ENCODE measurements at places on chromosomes 3 and 15.

GRCh38 chr15:45734260-45734711, 99.5 kb downstream of the SQOR start:
- DNase-seq = no peak

- no peak for DNase-seq
Measured at GRCh38 chr3:169661361-169662131, 2.0 kb downstream of the MECOM start.

DNA sequence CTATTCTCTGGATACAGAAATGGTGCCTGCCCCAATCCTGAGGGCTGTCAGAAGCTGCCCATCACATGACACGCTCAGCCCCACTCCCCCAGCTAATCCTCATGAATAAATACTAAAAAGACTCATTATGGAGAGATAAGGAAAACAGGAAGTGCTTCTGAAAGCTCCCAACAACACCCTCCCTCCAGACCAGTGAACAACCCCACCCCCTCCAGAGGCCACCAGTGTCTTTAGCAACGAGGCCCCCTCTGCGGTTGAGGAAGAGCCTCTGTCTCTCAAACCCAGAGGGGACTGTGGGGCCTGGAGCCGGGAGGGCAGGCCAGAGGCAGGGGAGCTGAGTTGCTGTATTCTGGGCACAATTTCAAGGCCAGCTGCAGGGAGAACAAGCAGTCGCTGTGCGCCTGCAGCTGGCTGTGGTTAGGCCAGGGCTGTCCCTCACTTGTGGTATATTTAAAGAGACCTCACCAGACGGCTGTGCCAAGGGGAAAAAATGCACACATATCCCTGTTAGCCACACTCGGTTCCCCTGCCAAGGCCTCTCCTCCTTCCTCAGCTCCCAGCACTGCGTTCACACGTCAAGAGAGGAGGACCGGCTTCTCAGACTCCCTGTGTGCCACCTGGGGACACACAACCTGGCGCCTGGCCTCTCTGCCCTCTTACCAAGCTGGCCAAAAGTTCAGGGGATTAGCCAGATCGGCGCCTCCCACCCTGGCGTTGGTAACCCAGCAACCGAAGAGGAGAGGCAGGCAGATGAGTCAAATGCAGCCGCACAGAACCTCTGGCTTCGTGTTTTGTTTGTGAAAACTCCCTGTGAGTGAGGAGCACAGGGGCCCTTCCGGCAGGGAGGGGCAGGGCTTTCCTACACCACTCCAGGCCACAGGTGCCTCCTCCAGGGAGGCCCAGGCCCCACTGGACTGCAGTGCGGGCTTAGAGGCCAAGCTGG, 101.2 kb upstream of the ETV5 start:
- no peak for DNase-seq

DNA sequence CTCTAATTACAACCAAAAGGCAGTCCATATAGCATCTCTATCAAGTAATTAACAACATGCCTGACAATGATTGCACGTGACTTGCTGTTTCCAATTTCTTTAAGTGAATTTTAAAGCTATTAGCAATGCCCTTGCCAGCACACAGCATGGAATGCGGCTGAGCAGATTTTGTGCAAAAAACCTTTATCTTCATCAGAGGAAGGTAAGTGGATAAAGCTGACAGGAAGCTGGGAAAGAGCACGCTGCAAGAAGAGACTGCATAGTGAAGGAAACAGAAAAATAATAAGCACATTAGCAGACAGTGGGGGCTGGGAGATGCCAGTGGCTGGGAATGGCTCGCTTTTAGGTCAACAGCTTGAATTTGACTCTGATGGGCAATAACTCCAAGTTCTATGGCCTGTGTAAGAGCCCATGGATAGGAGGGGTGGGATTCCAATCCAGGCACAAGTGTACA, 138.8 kb downstream of the PDZRN3 start:
- no peak for DNase-seq

DNA sequence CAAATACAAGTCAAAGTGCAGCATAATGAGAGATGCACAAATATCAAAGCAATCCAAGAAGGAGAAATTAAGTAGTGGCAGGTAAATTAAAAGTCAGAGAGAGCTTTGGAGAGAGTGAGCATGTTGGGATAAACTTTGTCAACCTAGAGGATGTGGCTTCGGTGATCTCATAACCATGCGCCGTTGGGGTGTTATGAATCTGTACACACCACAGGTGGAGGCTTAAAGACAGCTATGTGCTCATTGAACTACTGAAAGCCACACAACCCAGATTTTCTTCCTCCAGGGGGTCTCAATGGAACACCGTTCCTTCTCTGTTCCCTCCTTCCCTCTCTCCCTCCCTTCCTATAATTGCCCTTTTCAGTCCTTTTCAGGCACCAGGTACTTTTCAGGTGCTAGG, 52.0 kb downstream of the SUCNR1 start:
- DNase-seq = no peak

GRCh38 chr3:112007633-112008032, 8.9 kb downstream of the TAGLN3 start:
- no peak for DNase-seq

- DNase-seq = no peak
Measured at GRCh38 chr3:79517766-79518413, 249.9 kb downstream of the ROBO1 start.

DNA sequence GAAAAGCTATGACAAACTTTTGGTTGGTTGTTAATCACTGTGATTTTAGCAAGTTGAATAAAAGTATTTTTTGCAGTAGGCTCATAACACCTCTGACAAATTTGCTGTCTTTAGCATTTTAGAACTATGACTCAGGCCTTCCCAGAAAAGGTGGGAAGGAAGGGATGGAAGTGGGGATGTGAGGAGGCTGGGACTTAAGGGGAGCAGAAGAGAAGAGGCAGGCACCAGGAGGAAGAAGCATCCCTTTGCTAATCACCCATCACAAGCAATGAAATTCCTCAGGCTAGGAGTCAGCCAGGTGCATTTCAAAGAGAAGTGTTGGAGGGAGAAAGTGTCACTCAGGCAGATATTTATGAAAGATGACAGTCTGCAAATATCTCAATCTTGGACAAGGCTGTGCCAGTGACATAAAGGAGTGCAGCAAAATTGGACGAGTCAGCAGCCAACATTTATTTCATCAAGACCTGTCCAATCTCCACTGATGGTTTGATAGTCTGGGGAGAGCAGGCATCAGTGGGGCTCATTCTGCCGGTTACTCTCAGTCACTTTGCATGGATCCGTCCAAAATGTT, 337.3 kb upstream of the ARRDC4 start:
- no peak for DNase-seq

DNA sequence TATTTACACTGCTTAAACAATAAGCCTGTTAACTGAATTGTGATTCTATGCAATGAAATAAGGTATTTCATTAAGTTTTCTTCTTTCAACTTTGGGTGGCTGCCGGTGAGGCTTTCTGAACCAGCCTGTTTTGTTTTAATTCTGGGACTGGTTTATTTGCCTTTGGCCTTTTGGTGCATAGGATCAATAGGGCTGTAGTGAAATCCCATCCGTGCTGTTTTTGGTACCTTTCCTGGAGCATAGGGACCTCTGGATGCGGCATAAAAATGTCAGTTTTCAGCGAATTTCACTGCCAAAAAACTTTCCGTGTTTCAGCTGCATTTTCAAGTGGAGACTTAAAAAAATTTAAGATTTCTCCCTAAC, 514 bp downstream of the PLS1 start:
- DNase-seq = no peak

DNA sequence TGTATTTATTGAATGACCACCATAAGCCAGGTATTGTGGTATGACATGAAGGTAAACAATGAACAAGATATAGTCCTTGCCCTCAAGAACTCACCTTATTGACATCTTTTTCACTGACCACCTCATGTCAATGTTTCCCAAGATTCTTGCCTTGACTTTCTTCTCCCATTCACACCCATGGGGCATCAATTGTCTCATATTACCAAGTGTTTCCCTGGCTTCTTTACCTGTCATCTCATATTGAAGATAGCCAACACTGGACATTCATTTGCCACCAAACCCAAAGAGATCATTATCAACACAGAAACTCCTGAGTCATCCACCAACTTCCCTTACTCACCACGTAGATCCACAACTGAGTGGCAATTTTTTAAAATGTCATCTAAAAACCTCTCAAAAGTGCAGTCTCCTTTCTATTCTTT, 2.2 kb downstream of the EFHB start:
- DNase-seq = no peak

- no peak for DNase-seq
Measured at GRCh38 chr3:66256806-66257205, 36.0 kb downstream of the SLC25A26 start.

DNA sequence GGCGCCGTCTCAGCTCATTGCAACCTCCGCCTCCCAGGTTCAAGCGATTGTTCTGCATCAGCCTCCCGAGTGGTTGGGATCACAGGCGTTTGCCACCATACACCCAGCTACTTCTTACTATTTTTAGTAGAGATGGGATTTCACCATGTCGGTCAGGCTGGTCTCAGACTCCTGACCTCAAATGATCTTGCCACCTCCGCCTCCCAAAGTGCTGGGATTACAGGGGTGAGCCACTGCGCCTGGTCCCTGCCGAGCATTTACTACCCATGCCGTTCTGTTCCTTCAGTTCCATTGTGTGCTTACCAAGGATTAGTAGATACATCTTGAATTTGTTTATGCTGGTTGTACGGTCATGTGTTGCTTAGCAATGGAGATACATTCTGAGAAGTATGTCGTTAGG, 10.3 kb downstream of the CHD2 start:
- no peak for DNase-seq

GRCh38 chr15:37204692-37205091, 104.3 kb upstream of the MEIS2 start:
- no peak for DNase-seq

- DNase-seq = no peak
Measured at GRCh38 chr3:53478166-53478830, 16.1 kb upstream of the CACNA1D start.

DNA sequence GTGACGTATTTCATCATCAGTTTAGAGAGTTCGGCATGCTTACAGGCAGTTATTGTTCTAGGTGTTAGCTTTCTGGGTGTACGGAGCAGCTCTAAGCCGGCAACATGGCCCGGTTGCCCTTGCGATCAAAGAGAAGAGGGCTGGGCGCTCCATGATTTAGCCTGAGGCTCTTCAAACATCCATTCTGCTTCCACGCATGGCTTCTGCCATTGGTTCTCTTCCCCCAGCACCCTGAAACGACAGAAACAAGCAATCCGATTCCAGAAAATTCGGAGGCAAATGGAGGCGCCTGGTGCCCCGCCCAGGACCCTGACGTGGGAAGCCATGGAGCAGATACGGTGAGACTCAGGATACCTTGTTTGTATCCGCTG, 574 bp downstream of the NGRN start:
- DNase-seq = peak; percentile 56

DNA sequence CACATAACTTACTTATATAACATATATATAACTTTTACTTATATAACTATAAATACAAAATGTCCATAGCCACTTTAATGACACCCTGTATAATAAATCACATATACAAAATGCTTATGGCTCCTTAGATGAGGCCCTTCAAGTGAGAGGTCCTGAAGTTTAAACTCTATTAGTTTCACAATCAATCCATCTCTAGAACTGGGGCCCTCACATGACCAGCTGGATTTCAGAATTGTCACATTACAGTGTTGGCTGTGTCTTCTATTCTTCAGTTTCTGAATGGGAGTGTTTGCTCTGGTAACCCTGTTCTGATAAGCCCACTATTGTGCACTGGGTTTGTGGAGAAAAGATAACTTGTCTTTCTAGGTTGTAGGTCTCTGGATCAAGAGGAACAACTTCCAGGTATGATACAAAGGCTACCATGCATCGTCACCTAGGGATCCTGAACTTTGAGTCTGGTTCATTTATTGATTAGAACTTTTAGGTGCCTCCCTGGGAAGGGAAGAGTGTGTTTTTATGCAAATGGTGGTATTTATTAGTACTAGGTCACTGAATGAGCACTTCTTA, 107.9 kb downstream of the DNAH12 start:
- no peak for DNase-seq

GRCh38 chr3:60669636-60670035, 581.6 kb downstream of the FHIT start:
- no peak for DNase-seq

GRCh38 chr15:81612631-81613030, 238.6 kb upstream of the TMC3 start:
- no peak for DNase-seq

GRCh38 chr3:74614107-74614967, at the start of gene CNTN3:
Gene CNTN3, minus strand, starts transcription at chr3:74614659. Its CDS starts 93,547 bp downstream, at chr3:74521112.
- no peak for DNase-seq

- no peak for DNase-seq
Measured at GRCh38 chr3:72128921-72129320, 344.0 kb upstream of the PROK2 start.

DNA sequence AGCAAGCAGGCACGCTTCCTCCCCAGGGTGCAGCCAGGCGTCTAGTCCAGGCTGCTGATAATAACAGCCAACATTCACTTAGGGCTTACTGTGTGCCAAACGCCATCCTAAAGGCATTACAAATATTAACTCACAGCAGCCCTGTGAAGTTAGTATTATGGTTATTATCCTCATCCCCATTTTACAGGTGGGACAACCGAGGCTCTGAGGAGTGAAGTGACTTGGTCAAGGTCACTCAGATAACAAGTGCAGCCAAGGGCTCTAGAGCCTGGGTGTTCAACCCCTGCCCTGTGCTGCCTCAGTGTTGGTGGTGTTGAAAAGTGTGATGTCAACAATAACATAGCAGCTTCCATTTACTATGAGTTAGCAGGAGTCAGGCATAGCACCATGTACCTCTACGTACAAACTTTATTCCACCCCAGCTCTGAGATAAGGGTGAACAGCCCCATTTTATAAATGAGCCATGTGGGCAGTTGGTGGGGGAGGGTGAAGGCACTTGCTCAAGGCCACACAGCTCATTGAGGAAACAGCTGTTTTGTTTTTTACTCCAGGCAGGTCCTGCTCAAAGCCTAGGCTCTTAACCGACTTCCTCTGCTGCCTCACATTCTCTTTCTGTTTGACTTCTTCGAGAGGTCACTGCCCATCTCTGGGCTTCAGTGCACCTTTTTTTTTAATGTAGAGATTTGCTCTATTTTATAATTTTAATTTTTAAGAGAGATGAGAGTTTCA, 24.0 kb upstream of the TRH start:
- DNase-seq = no peak

DNA sequence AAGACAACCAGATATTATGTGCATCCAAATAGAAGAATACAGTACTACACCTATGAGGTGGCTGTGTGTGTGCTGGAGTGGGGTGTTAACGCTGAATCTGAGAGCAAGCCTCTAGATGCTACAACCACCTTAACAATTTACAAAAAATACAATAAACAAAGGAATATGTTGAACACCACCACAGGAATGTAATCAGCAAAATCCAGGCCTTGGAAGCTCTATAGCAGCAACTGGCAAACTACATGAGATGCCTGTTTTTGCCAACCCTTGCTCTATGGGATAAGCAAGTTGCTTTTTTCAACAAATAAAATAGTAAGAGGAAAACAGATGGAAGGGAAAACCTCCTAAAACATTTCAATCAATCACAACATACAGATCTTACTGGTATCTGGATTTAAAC, 23.9 kb downstream of the SLTM start:
- no peak for DNase-seq

Measured in activated naive CD4-positive, alpha-beta T cell treated with Interleukin-2 at 50 U/mL for 16 hours (primary cell).